ENCODE measurements at places on chromosomes 2 and 18.

GRCh38 chr2:152611458-152612231 lies 105.6 kb downstream of the PRPF40A start:
- no peak for DNase-seq

- no peak for DNase-seq
These were observed 14.3 kb downstream of the KCNK3 start for GRCh38 chr2:26706616-26707473.

- DNase-seq, result no peak
These were observed 42.8 kb downstream of the PLB1 start for GRCh38 chr2:28538652-28539051.

- DNase-seq, result no peak
These were observed 710 bp downstream of the LMAN2L start for GRCh38 chr2:96739076-96739632.

DNA sequence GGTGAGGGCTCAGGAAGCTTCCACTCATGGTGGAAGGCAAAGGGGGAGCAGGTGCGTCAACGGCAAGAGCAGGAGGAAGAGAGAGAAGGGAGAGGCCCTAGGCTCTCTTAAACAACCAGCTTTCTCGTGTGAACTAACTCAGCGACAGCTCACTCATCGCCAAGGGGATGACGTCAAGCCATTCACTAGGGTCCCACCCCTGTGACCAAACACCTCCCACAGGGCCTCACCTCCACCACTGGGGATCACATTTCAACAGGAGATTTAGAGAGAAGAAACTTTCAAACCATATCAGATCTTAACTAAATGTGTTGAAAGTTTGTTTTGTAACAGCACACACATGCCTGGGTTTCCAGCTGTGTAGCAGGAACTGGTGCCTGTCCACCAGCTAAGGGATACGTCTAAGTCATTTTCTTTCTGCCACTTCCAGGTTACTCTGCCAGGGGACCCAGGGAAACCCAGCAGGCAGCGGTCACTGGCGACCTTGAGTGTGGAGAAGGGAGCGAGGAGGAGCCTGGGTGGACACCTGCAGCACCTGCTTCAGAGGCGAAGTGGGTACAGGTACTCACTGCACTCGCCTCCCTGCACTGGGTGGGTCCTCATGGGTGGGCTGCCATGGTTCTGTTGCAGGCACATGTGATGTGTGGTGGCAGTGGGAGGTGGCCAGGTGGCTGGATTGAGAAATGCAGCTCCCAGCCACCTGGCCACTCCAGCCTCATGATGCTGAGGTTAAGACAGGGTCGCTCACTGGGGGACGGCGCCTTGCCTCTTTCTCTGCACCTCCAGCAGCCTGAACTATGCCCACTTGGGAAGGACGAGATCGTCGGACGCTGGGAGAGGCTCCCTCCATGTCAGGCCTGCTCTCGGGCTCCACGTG lies 8.4 kb upstream of the GPC1 start:
- peak; percentile 25 for DNase-seq

GRCh38 chr2:240922245-240922981 lies 16.3 kb downstream of the CROCC2 start:
- DNase-seq, result no peak

DNA sequence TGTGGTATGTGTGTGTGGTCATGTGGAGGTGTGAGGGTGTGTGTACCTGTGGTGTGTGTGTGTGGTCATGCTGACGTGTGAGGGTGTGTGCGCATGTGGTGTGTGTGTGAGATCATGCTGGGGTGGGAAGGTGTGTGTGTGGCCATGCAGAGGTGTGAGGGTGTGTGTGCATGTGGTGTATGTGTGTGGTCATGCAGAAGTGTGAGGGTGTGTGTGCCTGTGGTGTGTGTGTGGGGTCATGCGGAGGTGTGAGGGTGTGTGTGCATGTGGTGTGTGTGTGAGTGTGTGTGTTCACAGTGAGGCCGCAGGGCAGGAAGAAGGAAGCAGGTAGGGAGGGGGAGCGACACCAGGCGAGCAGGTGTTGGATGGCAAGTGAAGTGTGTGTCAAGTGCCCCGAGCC lies 259.0 kb downstream of the LOXHD1 start:
- DNase-seq, result no peak

- DNase-seq, result no peak
These were observed 1.4 kb upstream of the SERTAD2 start for GRCh38 chr2:64655018-64655664.

DNA sequence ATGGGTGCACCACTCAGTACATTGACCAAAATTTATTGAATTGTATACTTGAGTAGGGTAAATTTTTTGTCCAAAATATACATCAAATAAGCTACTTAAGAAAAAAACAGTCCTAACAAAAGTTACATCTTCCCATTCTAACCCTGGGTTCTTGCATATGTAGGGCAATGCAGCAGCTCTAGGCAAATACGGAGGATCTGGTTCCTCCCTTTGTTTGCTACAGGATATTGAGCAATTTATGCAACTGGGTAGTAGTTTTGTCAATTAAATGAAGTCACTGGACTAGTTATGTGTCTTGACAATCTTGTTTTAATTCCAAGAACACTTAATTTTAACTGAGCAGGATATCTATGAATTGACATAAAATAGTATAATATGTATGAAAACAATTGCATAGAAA lies 1507.2 kb upstream of the PIK3C3 start:
- DNase-seq, result no peak

GRCh38 chr2:54176577-54176976 lies 61.2 kb downstream of the ACYP2 start:
- DNase-seq, result no peak

DNA sequence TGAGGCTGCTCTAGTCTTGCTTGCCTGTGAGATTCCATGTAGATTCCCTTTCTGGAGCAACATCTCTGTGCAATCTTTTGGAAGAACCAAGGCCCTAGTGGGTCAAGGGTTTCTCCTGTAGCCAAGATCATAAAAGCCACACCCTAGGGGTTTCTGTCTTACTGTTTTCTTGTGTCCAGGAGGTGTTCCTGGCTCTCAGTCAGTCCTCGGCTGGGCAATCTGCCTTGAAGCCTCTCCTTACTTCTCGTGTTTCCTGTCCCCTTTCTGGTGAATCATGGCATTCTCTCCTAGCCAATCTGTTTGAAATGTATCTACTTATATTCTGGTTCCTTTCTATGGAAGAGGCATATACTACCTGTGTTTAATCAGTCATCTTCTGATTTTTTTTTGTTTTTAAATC lies 484.8 kb upstream of the UBE2E3 start:
- no peak for DNase-seq

DNA sequence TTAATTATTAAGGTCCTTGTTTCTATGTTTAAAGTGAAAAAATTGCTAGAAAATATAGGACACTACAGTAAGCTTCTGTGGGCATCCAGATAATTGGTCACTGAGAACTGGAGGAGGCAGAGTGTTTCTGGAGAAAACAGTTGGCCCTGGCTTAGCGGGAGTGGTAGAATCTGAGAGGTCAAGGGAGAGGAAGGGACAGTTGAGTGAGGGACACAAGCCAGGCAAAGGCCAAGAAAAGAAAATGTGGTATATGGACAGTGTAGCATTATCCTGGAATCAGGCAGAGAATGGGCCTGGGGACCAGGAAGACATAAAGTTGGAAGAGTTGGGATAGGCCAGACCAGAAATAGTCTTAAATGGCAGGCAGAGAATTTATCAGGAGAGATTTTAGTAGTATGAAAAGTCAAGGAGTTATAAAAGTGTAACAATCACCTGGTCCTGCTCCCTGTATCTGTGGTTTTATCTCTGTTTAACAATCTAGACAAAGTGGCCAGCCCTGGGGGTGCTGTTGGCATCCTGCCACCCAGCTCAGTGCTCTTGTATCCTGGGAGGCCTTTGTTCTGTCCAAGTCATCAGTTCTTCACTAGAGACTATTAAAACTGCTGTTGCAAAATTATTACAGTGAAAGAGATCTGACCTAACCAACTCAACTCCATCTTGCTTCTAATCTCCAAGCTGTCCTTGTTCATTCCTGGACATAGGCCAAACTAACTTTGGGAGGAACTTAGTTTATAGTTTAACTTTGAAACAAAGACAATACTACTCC lies 15.4 kb upstream of the MSGN1 start:
- no peak for DNase-seq

GRCh38 chr18:25560369-25560768 lies 208.4 kb upstream of the ZNF521 start:
- DNase-seq, result no peak

DNA sequence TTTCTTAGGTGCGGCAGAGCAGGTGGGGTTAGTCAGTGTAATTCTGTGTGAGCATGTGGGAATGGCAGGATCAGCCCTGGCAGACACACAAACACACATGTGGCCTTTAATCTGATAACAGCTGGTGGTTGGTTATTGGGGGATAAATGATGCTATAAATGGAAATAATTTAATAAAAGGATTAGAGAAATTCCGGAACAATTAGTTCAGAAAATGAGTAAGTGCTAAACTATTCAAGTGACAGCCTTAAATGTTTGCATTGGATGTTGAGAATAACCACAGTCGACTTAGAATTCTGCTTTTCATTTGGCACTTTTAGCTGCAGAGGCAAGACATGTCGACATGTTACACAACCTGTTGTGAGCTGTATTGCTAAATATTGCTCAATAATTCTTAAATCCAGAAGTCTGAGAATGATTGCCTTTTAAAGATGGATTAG lies 7.2 kb downstream of the SMYD1 start:
- DNase-seq, result no peak

- no peak for DNase-seq
These were observed 8.4 kb upstream of the SERPINB8 start for GRCh38 chr18:63961435-63961980.

- DNase-seq, result no peak
These were observed 74.5 kb upstream of the PXDN start for GRCh38 chr2:1818811-1819210.

DNA sequence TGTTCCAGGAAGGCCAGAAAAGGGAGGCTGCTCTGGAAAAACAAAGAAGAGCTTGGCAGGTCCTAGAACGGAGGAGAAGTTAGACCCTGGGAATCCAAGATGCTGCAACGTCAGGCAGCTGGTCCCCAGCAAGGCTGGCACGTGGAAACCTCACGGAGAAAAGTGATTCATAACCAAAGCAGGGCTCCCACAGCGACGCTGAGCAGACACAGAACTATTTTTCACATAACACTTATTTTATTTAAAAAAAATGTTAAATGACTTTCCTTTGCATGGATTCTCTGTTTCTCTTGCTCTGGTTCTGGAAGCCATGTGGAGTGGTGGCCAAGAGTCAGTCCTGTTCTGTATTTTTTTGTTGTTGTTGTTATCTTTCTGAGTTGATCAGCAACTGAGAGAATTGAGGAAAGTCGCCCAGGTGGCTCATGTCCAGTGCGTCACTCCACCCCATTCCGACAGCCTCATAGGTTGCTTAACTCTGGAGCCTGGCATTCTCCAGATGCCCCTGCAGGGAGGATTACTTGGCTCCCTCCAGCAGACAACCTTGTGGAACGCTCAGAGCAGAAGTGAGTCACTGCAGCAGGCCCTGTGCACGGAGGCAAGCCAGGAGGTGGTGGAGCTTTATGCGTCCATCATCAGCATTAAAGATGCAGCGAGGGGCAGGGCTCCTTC lies 229.9 kb upstream of the HDAC4 start:
- no peak for DNase-seq

DNA sequence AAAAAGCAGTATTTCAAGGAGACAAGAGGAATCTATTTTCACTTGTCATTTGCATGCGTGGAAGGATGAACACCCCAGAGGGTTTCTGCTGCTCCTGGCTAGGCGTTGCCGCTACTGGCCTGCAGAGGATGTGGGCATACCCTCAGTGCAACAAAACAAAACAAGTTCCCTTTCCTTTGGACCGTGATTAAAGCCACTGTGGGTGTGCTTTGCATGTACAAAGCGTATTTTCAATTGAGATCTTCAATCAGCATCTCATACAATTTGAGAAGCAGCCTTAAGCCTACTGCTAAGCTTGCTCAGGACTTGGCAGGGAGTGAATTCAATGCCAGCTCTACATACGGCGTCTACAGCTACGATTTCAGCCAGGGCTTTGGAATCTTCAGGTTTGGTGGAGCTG lies 298.4 kb downstream of the LPIN1 start:
- no peak for DNase-seq

- DNase-seq, result no peak
These were observed 33.0 kb downstream of the VAPA start for GRCh38 chr18:9946831-9947230.

DNA sequence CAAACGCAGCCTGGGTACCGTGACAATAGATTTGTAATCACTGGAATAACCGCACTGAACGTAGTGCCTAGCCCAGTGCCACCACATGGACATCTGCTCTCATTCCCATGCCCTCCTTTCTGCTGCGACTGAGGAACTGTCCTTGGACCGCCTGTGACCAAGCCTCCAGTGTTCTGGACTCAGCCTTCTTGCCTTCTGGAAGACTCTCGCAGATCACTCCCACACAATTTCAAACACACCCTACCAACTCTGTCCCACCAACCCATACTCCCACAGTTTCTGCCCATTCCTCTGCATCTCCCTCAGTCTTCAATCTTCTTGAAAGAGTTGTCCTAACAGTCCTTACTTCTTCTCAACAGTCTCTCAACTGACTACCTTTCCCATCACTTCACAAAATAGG lies 2.1 kb downstream of the RNF149 start:
- no peak for DNase-seq

GRCh38 chr2:208929139-208929864 lies 494.5 kb upstream of the MAP2 start:
- no peak for DNase-seq

DNA sequence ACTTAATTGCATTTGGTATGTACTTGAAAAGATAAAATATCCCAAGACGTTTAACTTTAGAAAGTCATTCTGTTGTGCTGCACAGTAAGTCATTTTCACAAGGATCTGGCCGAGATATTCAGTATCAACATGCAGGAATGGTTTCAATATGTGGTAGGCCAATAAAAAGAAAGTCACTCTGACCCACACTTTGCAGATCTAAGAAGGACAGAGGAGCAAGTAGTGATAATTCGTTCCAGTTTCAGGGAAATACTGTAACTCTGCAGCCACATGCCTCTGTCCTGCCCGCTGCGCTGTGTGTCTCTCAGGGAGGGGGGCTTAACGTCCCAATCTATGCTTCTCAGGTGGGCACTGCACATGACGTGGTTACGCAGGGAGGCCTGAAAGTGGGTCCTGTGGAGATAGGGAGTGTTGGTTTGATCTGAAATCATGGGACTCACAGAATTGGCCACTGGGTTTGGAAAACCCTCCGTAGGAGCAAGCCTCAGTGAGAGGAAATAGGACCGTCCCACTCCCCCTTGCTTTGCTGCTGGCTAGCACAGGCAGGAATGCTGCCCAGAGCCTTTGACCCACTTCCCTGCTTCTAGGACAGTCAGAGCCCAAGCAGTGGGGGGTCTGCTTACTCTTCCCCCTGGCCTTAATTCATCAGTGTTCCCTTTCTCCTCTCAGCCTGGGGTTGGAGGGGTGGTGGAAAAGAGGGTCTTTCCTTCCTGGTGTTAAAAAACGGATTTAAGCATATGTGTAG lies 314.7 kb upstream of the SPRED2 start:
- DNase-seq, result no peak

Measured in stimulated activated CD4-positive, alpha-beta T cell treated with anti-CD3 and anti-CD28 coated beads, Interleukin-1b, Interleukin-23, amount 100 ng/mL, for 24 hours (primary cell).